ENCODE measurements at places on chromosomes 5 and 9. TPM values are rescaled to one million over a fixed set of nuclear protein-coding genes. Genes with fewer than 3 reads are reported as not detected.
A peak's percentile ranks its signal among the peaks of the same experiment; 100 is the strongest.

Gene FAM163B
- not detected for total RNA-seq

DNA sequence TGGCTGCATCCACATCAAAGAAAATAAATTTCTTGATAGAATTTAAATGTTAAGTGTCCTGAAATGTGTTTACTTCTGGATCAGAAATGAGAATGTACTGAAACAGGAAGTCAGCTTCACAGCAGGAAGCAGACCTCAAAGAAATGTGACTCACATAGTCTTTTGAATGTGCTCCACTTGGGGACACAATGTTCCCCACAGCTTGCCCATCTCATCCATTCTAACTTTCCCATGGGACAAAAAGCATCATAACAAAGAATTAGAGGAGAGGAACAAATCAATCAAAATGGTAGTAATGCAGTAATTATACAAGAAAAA lies 85.7 kb downstream of the GRAMD2B start:
- no peak for DNase-seq

DNA sequence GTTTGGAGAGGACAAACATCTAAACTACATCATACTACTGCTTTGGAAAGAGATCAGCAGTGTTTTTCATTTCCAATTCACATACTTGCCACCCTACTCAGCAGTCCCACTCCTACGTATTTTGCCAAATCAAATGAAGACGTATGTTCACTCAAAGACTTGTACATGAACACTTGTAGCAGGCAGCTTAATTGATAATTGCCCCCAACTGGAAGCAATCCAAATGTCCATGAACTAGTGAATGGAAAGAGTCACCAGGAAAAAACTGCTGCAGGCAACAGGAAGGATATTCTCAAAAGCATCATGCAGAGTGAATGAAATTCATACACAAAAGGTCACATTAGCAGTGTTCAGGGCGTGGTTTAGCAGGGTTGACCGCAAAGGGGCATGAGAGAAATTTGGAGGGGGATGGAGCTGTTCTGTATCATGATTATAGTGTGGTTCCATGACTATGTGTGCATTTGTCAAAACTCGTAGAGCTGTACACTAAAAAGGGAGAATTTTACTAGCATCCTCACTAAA lies 38.8 kb downstream of the PAEP start:
- DNase-seq, result no peak

DNA sequence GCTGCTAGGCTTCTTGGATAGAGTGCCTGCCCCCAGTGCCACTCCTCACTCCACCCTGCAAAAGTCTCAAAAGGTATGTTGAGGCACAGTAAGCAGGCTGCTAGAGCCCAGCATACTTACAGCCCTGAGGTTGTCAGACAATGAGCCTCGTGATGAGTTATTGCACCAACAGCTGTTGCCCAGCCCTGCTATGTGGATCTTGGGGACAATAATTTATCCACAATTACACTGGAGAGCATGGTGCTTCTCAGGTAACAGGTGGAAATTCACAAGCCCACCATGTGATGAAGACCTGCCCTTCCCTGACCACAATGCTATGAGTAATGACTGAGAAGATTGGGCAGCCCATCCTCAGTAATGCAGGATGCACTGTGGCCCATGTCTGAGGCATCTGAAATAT lies 36.5 kb downstream of the KCNIP1 start:
- no peak for DNase-seq

DNA sequence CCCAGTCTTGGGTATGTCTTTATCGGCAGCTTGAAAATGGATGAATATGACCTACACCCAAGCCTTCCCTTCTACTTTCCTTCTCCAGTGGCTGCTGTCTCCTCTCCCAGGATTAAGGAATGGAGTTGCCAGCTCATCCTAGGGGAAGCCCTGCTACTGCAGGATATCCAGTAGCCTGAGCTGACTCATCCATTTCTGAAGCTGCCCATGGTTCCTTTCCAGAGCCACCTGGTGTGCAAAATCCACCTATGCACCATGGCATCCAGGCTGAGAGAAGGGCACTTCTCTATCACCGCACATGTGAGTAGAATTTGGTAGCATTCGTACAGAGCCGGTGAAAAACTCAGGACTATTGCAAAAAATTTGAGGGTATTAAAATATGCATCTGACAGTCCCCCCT lies 290.8 kb downstream of the YTHDC2 start:
- DNase-seq, result peak; percentile 6

DNA sequence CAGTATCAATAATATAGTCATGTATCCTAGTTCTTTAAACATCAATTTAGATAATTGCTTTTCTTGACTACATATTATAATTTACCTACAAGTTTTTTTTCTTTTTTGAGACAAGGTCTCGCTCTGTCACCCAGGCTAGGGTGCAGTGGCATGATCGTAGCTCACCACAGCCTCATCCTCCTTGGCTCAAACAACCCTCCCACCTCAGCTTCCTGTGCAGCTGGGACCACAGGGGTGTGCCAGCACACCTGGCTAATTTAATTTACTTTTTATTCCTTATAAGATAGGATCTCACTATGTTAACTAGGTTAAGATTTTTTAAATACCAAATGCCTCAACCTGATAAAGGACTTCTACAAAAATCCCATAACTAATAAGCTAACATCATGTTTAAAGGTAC lies 21.1 kb downstream of the UIMC1 start:
- DNase-seq, result no peak
